Effector memory CD8-positive, alpha-beta T cell (primary cell): ENCODE measurements at places on chromosomes 1 and 21.

- no peak overlapping the region for H3K4me3 ChIP-seq
- peaks cover 29% of the 10 kb centered on the region for H3K27me3 ChIP-seq
- no peaks in the 10 kb centered on the region for H3K36me3 ChIP-seq
- no peak for DNase-seq
- H3K27ac ChIP-seq: no peak overlapping the region
Measured at GRCh38 chr1:42043811-42044210, 109.4 kb upstream of the GUCA2B start.

- no peaks in the 10 kb centered on the region for H3K4me1 ChIP-seq
- H3K36me3 ChIP-seq: no peaks in the 10 kb centered on the region
- H3K4me3 ChIP-seq: no peak overlapping the region
- peaks cover 8% of the 10 kb centered on the region for H3K27me3 ChIP-seq
- H3K27ac ChIP-seq: no peak overlapping the region
Measured at GRCh38 chr1:17606826-17607440, 67.4 kb downstream of the ARHGEF10L start.

DNA sequence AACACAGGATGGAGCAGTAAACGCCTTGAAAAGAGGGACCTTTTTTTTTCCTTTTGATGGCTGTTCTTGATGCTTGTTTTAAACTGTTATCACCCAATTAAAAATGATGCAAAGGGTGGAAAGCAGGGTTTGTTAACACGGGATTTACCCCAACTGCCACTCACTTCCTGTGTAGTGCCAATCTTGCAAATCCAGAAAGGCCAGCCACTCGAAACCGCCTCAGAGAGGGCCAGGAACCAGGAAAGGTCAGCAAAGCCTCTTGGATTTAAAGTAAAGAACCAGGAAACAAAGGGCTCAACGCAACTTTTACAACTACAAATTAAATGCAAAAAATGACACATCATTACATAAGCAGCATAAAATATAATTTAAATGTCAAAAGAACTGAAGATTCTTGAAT is 347.4 kb downstream of the PDE4B start:
- no peaks in the 10 kb centered on the region for H3K36me3 ChIP-seq
- DNase-seq: no peak
- H3K27me3 ChIP-seq: peaks cover 15% of the 10 kb centered on the region

DNA sequence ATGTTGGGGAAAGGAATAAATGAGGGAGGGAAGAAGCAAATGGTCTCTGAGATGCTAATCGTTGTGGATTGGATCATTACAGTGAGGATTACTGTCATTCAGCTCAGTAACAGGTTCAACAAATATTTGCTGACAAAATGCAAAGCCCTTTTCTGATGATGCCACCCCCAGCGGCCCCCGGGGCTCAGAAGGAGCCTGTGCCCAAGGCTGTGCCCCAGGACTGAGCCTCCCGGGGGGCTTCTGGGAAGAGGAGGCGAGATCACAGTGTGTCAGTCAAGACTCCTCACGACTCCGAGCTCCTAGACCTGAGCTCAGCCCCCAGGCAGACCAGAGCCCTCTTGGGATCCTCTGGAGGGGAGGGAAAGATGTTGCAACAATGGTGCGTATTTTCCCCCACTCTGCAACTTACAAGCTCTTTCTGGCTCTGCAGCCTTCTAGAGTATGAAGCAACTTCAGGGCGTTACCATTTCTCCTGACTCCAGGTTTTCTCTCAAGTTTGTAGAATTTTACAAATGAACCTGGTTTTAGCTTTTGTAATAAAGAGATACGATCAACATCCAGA is 20.8 kb downstream of the EPHA8 start:
- H3K4me3 ChIP-seq: no peak overlapping the region
- DNase-seq: no peak
- no peak overlapping the region for H3K27ac ChIP-seq
- no peaks in the 10 kb centered on the region for H3K4me1 ChIP-seq
- peaks cover 6% of the 10 kb centered on the region for H3K27me3 ChIP-seq
- H3K36me3 ChIP-seq: no peaks in the 10 kb centered on the region

DNA sequence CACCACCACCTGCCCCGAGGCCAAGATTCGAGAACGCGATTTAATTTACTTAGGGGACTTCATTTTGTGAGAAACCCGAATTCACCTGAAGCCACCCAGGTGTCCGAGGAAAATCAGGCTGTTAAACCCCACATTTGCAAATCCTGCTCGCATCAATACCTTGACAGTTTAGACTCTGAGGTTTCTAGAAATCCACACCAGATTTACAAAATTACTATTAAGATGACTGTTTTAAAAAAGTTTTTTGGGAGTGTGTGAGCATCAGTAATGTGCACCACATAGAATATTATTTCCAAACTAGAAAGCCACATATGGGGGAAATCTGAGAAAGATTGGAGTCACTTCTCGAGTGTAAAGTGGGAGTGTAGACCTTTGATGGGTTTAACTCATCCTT is 685 bp downstream of the RIMKLA start:
- H3K27ac ChIP-seq: no peak overlapping the region
- H3K4me1 ChIP-seq: no peaks in the 10 kb centered on the region
- peak overlapping the region; percentile 54 for H3K4me3 ChIP-seq
- H3K36me3 ChIP-seq: no peaks in the 10 kb centered on the region

- H3K27me3 ChIP-seq: peaks cover 12% of the 10 kb centered on the region
- no peak for DNase-seq
- H3K36me3 ChIP-seq: no peaks in the 10 kb centered on the region
- no peak overlapping the region for H3K27ac ChIP-seq
- no peaks in the 10 kb centered on the region for H3K4me1 ChIP-seq
Measured at GRCh38 chr1:30700528-30701257, 22.7 kb downstream of the MATN1 start.

DNA sequence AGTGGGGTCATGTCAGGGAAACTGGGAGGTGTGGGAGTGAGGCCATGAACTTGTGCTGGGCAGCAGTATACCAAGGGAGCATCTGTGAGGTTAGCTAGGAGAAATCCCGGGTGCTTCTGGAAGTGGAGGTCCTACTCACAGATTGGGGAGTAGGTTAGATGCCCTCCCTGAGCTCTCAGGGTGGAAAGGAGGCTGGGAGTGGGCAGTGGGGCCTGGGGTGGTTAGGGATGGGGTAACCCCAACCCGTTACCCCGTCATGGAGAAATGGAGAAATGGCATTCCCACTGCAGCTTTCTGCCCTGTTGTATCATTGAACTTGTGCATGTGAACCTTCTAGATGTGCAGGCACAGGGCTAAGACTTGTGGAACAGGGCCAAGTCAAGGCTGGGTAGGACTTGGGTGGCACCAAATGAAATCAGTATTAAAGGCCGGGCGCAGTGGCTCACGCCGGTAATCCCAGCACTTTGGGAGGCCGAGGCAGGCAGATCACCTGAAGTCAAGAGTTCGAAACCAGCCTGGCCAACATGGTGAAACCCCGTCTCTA is 27.2 kb downstream of the EXOC8 start:
- no peaks in the 10 kb centered on the region for H3K36me3 ChIP-seq
- no peaks in the 10 kb centered on the region for H3K4me1 ChIP-seq
- H3K27ac ChIP-seq: no peak overlapping the region
- H3K27me3 ChIP-seq: peaks cover 6% of the 10 kb centered on the region
- DNase-seq: no peak
- no peak overlapping the region for H3K4me3 ChIP-seq

DNA sequence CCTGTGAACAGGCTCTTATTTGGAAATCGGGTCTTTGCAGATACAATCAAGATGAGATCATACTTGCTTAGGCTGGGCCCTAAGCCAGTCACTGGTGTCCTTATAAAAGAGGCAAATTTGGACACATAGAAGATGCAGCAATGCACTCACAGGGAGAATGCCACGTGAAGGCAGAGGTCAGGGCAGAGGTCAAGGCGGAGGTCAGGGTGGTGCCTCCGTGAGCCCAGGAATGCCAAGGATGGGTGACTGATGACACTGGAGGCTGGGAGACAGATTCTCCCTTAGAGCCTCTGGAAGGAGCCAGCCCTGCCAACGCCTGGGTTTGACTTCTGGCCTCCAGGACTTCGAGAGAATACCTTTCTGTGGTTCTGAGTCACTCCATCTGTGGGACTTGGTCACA is 22.8 kb upstream of the C1orf174 start:
- no peak for DNase-seq
- peaks cover 2% of the 10 kb centered on the region for H3K4me1 ChIP-seq
- no peaks in the 10 kb centered on the region for H3K36me3 ChIP-seq
- no peak overlapping the region for H3K4me3 ChIP-seq
- H3K27ac ChIP-seq: no peak overlapping the region
- H3K27me3 ChIP-seq: peaks cover 50% of the 10 kb centered on the region

DNA sequence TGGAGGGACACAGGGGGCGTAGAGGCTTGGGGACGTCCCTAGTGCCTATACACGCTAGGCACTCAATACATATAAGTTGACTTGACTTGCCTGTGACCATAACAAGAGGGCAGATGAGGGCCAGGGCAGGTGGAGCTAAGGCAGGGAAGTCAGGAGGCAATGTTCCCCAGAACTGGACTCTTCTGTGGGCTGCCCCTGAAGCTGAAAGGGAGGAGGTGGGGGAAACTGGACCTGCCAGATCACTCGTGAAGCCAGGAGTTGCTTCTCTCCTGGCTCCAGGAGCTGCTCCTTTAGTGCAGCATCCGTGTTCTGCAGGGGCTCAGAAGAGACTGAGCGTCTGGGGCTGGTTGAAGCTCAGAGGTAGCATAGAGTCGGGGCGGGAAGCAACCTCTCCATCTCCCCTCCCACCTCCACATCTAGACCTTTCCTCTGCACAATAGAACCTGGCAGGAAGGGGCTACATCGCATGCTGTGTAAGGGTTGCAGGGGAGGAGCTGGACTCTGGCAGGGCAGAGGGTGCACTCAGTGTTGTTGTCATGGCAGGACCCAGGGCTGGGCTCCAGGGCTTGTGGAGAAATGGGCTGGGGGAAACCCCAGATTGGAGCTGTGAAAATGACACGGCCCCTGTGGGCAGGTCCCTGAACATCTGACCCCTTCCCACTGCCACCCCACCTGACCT is 2.9 kb upstream of the SEMA4A start:
- no peaks in the 10 kb centered on the region for H3K27me3 ChIP-seq
- peaks cover 31% of the 10 kb centered on the region for H3K4me1 ChIP-seq
- H3K36me3 ChIP-seq: peaks cover 56% of the 10 kb centered on the region
- peak overlapping the region; percentile 60 for H3K4me3 ChIP-seq

DNA sequence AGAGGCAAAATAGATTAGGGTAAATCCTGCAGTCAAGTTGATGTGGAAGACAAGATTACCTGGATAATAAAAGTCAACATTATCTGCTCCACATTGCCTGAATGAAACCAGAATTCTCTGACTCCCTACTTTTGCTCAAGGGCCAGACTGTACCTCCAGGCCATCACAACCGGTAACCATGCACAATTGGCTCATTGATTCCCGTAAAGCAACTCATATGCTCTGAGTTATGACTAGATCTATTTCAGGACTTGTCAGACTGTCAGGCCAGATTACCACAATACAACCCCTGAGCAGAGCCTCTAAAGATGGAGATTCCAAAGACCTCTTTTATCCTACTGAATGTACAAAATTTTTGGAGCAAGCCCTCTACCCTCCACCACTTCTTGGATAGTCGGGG is 90.4 kb downstream of the ODF2L start:
- no peak overlapping the region for H3K4me3 ChIP-seq
- no peaks in the 10 kb centered on the region for H3K4me1 ChIP-seq
- H3K36me3 ChIP-seq: no peaks in the 10 kb centered on the region
- no peak overlapping the region for H3K27ac ChIP-seq
- peaks cover 6% of the 10 kb centered on the region for H3K27me3 ChIP-seq
- DNase-seq: no peak

DNA sequence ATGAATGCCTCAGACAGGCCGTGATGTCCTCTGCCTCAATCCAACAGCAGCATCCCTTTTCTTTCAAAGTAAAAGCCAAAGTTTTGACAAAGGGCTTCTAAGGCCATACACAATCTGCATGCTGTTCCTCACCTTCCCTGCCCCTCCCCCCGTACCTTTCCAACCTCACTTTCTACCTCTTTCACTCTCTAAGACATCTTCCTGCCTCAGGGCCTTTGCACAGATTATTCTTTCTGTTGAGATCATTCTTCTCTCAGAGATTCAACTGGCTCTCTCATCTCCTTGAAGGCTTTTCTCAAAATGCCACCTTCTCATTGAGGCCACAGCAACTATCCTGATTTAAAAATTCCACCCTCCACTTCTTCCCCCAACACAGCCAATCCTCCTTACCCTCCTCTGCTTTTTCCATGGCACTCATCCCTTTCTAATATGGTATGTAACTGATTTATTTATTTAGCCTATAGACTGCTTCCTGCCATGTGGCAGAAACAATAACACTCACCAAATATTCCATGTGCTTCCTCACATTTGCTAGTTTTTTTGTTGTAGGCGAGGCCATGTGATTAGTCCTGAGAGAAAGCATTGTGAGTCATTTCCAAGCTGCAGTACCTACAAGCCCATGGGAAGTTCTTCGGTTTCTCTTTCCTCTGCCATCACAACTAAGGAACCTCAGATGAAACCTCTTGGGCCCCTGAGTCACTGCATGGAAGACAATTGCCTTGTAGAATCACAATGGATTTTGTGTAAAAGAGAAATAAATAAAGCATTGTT is 58.7 kb upstream of the GADD45A start:
- H3K27ac ChIP-seq: no peak overlapping the region
- no peak for DNase-seq
- H3K27me3 ChIP-seq: peaks cover 26% of the 10 kb centered on the region
- no peak overlapping the region for H3K4me3 ChIP-seq
- H3K4me1 ChIP-seq: no peaks in the 10 kb centered on the region

- H3K27me3 ChIP-seq: no peaks in the 10 kb centered on the region
- H3K27ac ChIP-seq: no peak overlapping the region
- H3K36me3 ChIP-seq: no peaks in the 10 kb centered on the region
- H3K4me1 ChIP-seq: peaks cover 4% of the 10 kb centered on the region
- H3K4me3 ChIP-seq: no peak overlapping the region
Measured at GRCh38 chr1:186307445-186307844, 67.6 kb downstream of the TPR start.

- peaks cover 34% of the 10 kb centered on the region for H3K4me1 ChIP-seq
- H3K27me3 ChIP-seq: peaks cover 16% of the 10 kb centered on the region
Measured at GRCh38 chr1:229124116-229124515, 146.8 kb upstream of the RAB4A start.

GRCh38 chr1:11214698-11215380 is 25.7 kb downstream of the ANGPTL7 start:
- H3K27me3 ChIP-seq: no peaks in the 10 kb centered on the region
- H3K27ac ChIP-seq: no peak overlapping the region
- peaks cover 76% of the 10 kb centered on the region for H3K36me3 ChIP-seq
- DNase-seq: no peak
- H3K4me1 ChIP-seq: no peaks in the 10 kb centered on the region
- H3K4me3 ChIP-seq: no peak overlapping the region
